ENCODE measurements at places on chromosomes 7 and 10.

GRCh38 chr7:23347682-23348180, 48.6 kb downstream of the MALSU1 start:
- DNase-seq, result no peak

- DNase-seq, result no peak
Observed at GRCh38 chr10:123266971-123267370, 112.8 kb downstream of the BUB3 start.

DNA sequence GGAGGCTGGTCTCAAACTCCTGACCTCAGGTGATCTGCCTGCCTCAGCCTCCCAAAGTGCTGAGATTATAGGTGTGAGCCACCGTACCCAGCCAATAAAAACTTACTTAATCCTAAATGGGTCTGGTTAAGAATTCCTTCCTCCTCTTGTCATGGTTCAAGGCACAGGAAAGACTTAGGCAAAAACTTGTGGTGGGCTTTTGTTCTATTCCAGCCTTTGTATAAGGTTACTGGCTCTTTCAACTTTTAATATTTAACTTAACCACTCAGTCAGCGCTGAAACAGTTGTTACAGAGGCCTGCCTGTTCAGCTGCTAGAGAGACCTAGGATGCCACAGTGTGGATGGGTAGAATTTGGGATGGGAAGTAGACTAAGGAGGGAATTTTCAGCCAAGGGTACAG, 28.1 kb upstream of the GARS1 start:
- DNase-seq, result no peak

DNA sequence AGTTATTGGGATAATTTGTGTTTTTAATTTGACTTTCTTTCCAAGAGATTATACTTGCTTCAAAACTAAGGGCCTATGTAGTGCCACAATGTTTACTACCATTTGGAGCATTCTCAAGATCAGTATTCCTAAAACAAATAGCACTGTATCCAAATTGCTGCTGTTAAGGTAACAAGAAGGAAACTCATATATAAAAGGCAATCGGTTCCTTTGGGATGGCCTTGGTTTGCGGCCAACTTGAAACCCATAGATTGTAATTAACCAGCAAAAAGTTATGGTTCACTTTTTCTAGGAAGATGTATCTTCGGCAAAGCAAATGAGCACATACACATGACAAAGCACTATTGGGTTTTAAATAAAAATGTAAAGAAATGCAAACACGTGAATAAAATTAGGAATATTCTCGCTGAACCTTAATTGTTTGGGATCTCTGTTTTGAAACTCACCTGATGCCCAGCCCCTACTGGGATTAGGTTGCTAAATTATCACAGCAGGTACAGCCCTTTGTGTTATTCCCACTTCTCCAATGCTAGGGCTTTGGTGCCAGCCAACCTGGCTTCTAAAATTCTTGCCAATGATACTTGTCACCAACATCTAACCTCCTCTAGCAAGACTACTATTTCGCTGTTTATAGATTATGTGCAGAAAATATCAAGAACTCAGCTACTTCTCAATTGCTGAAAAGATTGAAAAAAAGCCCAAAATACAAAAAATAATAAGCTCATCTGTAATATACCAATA, 16.0 kb downstream of the CDNF start:
- no peak for DNase-seq

GRCh38 chr10:95321554-95322301, 30.9 kb upstream of the PDLIM1 start:
- no peak for DNase-seq

- no peak for DNase-seq
Observed at GRCh38 chr7:34109936-34110780, 204.8 kb downstream of the BMPER start.

GRCh38 chr7:112942981-112943380, 143.6 kb downstream of the GPR85 start:
- DNase-seq, result no peak

DNA sequence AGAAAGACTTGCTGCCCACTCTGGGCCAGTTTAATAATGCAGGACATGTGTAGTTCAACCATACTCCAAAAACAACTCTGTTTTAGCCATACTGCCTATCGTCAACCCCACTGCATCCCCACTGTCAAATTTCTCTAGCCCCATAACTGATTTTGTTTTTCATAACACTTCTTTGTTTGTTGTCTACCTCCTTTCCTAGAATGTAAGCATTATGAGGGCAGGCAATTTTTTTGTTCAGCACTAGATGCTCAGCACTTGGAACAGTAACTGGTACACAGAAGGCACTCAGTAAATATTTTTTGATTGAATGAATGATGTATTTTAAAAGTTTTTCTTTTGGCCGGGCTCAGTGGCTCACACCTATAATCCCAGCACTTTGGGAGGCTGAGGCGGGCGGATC, 183.8 kb upstream of the MKLN1 start:
- no peak for DNase-seq

DNA sequence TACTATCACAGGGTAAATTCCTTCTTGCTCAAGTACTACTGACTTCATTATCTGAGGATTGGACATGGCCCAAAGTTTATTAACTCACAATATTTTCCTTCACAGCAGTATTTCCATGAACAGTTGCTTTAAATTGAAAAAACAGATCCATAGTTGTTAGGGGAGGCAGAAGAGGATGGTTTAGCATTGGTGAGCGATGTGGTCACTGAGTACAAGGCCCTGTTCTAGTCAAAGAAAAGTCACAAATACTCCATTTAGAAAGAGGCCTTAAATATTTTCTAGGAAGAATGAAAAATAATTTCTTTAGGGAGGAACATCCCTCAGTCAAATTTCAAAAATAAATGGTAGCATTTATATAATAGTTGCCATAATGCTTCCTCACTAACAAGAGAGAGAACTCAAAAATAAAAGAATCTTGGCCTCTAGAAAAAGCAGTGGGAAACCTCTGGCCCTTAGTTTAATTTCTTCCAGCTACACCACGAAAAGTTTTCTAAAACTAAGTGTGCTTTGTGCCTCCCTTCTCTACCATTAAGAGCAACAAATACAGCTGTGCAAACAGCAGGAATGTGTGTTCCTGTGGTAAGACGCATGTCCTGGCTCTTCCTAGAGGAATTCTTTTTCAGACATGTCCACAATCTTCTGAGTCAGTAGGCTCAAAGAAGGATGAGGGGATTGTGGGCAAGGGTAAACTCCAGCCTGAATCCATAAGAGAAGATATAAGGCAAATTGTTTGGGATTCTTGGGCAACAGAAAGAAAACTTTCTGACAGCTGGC, 105.7 kb downstream of the HOXA1 start:
- no peak for DNase-seq

DNA sequence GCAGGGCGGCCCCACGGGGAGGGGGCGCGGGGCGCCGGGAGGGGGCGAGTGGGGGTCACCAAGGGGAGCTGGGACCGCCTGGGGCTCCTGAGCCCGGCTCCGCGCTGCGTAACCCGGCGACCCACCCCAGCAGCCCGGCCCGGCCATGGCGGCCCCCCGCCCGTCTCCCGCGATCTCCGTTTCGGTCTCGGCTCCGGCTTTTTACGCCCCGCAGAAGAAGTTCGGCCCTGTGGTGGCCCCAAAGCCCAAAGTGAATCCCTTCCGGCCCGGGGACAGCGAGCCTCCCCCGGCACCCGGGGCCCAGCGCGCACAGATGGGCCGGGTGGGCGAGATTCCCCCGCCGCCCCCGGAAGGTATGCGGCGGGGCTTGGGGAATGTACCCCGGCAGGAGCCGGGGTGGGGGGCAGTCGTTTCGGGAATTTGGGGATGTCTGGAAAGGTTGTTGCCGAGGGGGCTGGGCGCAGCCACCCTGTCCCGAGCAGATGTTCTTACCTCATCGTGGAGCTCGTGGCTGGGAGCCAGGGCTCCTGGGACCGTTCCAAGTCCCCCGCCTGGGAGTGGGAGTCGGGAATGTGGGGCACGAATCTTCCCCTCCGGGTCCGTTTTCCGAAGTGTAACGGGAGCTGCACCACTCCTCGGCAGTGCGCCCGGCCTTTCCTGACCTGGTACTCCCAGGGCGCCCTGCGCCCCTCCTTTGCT, 431 bp downstream of the ZYX start:
- DNase-seq, result no peak

DNA sequence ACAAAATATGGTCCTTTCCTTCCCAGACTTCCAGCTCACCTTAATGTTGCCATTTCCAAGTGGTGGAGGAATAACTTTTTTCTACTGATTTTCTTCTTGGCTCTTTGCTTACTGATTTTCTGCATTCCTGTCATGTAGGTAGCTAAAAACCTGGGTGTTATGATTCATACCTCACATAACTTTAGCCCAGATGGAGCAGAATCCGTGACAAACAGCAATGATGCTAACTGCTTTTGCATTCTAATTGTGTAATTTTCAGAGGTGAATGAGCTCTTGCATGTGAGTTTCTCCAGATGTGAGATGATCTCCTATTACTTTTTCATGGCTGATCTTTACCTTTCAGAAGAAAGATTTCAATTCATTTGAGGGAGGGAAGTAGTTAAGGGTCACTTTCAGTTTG, 43.4 kb downstream of the WDR11 start:
- DNase-seq, result no peak

DNA sequence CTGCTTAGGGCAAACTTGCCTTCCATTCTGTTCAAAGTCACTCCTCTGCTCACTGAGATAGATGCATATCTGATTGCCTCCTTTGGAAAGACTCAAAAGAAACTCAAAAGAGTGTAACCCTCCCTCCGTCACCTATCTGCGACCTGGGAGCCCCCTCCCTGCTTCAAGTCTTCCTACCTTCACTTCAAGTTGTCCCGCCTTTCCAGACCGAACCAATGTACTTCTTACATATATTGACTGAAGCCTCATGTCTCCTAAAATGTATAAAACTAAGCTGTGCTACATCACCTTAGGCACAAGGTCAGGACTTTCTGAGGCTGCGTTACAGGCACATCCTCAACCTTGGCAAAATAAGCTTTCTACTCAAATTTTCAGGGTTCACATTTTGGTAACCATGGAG, 77.4 kb upstream of the C1GALT1 start:
- no peak for DNase-seq

DNA sequence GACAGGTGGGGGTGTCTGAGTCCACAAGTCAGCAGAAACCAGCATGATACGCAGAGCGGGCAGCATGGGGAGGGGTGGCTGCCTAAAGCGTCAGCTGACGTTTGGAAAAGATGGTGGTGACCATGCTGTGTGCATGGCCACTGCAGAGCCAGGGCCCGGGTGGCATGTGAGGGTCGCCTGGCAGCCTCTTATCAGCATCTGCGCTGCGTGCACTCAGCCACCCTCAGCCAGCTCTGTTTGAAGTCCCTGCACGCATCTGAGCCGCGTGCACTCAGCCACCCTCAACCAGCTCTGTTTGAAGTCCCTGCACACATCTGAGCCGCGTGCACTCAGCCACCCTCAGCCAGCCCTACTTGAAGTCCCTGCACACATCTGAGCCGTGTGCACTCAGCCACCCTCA, 61.5 kb downstream of the WDR37 start:
- no peak for DNase-seq

GRCh38 chr10:69742928-69743602, 58.6 kb upstream of the COL13A1 start:
- no peak for DNase-seq

GRCh38 chr10:70374775-70375614, 7.4 kb downstream of the LRRC20 start:
- DNase-seq, result no peak

DNA sequence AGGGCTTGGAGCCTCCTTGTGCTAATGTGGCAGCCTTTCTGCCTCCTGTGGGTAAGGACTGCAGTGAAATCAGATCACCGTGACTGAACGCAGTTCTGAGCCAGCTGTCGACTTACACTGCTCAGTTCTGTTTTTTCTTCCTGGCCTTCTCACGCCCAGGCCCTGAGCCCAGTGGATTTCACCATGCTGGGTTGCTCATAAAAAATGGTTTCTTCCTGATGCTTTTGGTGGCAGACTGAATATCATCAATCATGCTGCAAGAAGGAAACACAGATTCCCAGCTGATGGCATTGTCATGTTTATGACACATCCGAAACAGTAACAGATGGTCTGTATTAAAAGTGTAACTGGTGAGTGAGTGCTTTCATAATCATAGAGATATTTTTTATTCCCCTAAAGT, 389.6 kb downstream of the GALNT17 start:
- DNase-seq, result no peak

GRCh38 chr7:106417273-106417902, 132.6 kb upstream of the NAMPT start:
- no peak for DNase-seq

- DNase-seq, result no peak
Observed at GRCh38 chr10:114867365-114867764, 45.8 kb downstream of the FHIP2A start.

DNA sequence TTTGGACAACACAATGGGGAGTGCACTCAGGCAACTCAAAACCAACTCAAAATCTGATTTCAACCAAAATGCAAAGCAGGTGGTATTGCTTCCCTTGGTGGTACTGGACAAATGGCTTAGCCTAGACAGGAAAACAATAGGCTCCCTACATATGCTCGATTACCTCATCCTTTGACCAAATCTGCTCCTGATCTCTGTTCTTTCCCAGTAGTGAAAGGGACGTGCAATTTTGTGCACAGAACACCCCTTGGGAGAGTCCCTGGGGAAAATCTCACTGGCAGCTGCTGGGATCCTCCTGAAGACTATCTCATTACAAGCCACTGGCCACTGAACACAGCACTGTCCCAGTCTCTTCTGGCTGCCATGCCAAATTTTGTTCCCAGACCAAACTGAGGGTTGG, 149.2 kb upstream of the VSTM2A start:
- DNase-seq, result no peak

DNA sequence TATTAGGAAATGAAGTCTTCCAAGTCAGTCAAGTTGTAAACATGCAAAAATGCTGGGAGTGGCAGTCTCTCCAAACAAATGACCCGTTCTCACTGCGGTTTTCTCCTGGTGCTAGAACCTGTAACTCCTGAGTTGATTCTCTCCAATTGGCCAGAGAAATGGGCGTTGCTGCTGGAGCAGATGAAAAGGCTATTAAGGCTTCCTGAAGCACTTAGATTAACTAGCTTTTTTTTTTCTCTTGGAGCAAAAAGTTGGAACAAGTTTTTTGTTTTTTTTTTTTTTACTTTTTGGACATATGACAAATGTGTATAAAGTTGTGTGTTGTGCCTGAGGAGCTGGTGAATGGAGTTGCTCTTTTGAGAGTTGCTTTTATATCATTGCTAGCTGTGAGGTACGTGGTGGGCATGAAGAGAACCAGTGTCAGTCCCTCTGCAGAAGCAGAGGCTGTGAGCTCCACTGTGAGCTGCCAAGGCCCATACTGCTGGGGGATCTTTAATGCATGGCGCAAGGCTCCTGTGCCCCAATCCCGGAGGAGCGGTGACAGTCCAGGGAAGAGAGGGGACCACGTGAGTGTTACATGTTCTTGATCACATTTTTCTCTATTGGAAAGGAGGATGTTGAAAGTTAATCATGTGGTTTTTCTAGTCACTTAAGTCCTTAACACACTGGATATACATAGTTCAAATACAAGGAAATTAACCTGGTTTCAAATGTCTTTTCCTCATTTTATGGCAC, 393.6 kb upstream of the GALNT17 start:
- no peak for DNase-seq

GRCh38 chr10:13815756-13816155, 229.0 kb downstream of the PRPF18 start:
- no peak for DNase-seq

GRCh38 chr10:21174715-21175495, 277.8 kb upstream of the NEBL start:
- no peak for DNase-seq
